ENCODE measurements at places on chromosomes 16 and 17.

- DNase-seq = peak; percentile 57
Observed at GRCh38 chr16:82655072-82655714, 28.4 kb downstream of the CDH13 start.

- no peak for DNase-seq
Observed at GRCh38 chr16:81688182-81688581, 90.9 kb upstream of the PLCG2 start.

DNA sequence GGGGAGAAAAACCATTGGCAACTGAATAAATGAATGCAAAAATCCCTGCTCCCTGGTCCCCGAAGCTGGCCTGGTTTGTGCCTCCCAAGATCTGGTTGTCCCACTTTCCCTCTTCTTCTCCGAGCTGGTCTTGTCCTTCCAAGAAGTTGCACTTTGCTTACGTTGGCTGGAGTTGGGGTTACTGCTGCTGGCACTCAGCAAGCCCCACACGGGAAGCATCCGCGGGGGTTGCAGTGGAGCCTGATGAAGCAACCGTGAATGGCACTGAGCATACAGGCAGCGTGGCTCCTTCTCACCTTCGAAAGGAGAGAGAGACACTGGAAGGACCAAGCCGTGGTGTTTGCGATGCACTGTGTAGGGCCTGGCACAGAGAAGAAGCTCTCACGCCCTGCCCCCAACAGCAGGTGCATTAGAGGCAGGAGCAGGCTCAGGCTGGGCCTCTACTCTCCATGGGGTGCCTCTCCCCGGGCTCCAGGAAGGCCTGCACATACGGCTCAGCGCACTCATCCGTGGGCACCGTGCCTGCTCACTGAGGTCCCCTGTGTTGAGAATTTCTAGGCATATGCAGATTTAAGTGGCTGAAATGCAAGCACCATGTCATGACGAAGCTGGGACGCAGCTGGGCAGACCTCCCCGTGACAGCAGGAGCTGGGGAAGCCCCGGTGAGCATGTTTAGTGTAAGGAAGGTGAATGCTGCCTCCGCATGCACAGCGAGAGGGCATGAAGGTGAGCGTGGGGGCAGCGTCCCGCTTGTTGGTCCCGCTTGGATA lies 12.1 kb downstream of the CA5A start:
- no peak for DNase-seq

DNA sequence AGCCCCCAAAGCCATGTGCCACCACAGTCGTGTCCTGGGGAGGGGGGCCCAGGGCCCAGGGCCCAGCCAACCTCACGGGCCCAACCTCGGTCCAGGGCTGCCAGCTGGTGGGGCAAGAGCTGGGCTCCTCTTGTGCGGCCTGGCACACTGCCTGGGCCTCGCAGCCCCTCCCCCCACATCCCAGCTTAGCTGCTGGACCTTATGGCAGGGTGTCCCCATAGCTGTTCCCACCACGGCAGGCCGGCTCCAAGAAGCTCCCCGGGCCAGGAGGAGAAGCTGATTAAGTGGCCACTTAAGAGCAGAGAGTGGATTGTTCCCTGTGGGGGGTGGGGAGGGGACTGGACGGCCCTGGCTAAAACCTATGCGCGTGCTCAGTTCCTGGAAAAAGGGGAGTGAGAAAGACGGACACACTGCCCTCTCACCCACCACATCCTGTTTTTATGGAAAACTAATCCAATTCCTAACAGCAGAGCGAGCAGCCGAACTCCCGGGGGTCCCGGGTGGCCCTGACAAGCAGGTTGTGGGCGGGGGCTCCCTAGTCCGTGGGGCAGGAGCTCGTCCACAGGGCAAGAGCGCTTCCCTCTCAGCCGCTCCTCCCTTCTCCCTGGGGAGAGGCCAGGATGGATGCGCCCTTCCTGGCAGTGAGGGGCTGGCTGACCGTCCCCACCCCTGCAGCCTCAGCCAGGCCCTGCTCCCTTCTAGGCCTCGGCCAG lies 16.8 kb downstream of the PIEZO1 start:
- no peak for DNase-seq

- DNase-seq = no peak
Observed at GRCh38 chr16:67137605-67138004, 13.2 kb downstream of the B3GNT9 start.

GRCh38 chr17:75637143-75637538 lies 3.9 kb downstream of the SMIM5 start:
- DNase-seq = no peak

DNA sequence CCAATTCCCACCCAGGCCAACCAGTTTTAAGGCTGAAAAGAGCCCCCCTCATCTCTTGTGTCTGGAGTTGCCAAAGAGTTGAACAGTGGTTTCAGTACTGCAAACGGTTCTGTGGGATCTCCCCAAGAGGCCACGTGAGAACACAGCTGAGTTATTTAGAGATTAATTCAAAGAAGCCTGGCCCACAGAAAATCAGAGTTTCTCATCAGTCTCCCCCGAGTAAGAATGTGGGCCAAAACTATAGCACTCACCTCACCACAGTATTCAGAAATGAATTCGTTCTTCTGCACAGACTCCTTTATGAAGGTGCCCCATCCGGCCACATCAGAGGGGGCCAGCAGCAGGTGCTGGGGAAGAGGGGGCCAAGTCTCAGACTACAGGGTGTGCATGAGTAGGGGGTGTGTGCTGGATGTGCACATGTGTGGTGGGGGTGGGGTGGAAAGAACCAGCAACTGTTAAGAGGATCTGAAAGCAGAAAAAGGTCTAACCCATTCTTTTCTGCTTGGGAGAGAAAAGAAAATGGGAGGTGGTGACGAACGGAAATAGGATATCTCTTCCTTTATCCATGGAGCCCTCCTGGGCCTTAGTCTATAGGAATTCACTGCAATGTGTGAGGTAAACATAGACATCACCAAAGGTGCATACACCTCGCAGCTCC lies 22.6 kb downstream of the CNTNAP1 start:
- DNase-seq = no peak

- DNase-seq = no peak
Observed at GRCh38 chr17:31275116-31275515, 21.9 kb downstream of the OMG start.

DNA sequence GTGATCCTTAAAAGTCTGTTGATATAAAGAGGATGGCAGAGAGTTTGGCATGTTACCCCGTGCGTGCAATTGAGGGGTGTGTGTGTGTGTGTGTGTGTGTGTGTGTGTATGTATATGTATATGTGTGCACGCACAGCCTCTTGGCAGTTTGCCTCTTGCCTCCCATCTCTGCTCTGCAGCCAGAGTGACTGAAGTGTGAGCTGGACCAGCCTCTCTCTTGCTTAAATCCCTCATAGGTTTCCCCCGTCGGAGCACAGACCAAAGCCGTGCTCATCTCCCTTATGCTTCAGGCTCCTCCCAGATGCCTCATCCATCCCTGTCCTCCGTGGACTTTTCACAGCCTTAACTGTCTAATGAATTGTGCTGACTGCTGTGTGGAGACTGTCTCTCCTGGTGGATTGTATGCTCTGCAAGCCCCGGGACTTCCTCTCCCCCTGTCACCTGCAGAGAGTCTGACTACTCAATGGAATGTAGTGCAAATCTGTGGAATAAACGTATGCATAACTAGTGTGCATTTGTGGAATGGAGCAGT lies 413.5 kb downstream of the CPPED1 start:
- no peak for DNase-seq

DNA sequence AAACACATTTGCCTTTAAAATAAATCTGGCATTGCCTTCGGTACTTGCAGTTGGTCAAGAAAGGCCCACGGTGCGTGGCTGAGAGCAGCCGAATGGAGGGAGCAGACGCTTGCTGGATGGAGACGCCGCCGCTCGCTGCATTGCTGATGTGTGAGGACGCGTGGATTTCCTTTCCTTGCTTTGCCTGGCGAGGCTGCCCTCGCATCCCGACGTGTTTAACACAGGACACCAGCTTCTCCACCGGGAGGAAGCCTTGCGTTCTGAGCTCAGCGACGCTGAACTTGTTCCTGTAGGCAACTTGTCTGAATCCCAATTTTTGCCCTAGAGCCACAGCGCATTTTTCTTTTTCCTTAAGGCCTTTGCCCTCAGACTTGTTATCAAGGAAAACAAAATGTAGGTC lies 45.8 kb downstream of the COX4I1 start:
- no peak for DNase-seq
